ENCODE measurements at places on chromosomes 12 and 14.
A peak's percentile ranks its signal among the peaks of the same experiment; 100 is the strongest.

DNA sequence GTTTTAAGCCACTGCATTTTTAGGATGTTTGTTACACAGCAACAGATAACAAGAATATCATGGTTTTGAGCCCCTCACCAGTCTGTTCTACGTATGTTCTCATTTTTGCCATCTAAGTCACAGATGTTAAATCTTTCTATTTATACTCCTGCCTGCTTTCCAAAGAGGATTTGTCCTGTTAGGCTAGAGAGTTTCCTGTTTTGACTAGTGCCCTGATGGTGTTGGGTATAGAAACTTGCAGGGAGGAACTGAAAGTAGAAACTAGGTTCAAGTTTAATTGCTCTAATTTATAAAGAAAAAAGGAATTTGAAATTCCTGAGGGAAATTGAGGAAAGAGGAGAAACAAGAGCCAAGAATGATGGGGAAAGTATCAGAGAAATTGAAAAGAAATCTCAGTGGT lies 74.4 kb upstream of the COCH start:
- no peak for DNase-seq

- DNase-seq = no peak
These were observed 13.0 kb downstream of the KANSL2 start for GRCh38 chr12:48668996-48669395.

DNA sequence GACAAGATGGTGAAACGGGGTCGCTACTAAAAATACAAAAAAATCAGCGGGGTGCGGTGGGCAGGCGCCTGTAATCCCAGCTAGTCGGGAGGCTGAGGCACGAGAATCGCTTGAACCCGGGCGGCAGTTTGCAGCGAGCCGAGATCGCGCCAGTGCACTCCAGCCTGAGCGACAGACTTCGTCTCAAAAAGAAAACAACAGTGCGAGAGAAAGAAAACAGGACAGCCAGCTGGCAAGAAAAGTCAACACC lies 633 bp upstream of the RNU4-2 start:
- DNase-seq = no peak

DNA sequence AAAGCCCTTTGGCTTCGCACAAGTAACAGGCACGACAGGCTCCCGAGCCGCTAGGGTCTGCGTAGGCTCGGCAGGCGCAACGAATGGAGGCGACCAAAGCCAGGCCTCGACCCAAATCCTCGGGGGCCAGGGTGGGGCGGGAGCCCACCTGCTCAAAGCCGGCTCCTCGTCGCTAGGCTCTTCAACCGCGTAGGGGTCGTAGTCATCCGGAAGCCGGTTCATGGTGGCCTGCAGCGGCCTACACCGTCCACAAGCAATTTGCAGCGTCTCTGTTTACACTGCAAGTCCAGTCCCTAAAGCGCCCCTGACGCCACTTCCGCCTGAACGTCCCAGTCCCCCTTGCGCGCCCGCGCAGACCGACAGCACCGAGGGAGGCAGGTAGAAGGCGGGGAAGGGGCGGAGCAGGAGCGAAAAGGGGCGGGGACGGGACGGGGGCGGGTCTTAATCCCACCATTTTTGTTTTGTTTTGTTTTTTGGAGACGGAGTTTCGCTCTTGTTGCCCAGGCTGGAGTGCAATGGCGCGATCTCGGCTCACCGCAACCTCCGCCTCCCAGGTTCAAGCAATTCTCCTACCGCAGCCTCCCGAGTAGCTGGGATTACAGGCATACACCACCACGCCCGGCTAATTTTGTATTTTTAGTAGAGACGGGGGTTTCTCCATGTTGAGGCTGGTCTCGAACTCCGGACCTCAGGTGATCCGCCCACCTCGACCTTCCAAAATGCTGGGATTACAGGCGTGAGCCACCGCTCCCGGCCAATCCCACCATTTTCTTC lies at the start of gene EAPP:
Gene EAPP, minus strand, starts transcription at position 295 of the 774 bp plus-strand sequence. Its CDS starts 73 bp downstream, at position 222.
- peak; percentile 98 for DNase-seq

GRCh38 chr14:73633116-73634010 lies 11.4 kb upstream of the DNAL1 start:
- DNase-seq = peak; percentile 82
